Mesothelial cell of epicardium (in vitro differentiated cells): ENCODE measurements at places on chromosomes 6 and 20. TPM values are rescaled to one million over a fixed set of nuclear protein-coding genes. Genes with fewer than 3 reads are reported as not detected.

The OR2J2 gene
- total RNA-seq: not detected in 3 replicates

The KCNB1 gene
- total RNA-seq: 0.51 to 1.1 TPM (median 0.52 TPM) in 3 replicates

The SMPDL3A gene
- 55.2 to 58.9 TPM (median 57.3 TPM) in 3 replicates for total RNA-seq

The GTSF1L gene
- total RNA-seq: not detected in 3 replicates

The SLA2 gene
- 0.16 to 0.18 TPM (median 0.18 TPM) in 3 replicates for total RNA-seq

The CGA gene
- total RNA-seq: not detected in 3 replicates

- H3K36me3 ChIP-seq: no peaks in the 10 kb centered on the region
- H3K4me1 ChIP-seq: peaks cover 74% of the 10 kb centered on the region
- no peak for DNase-seq
- peak overlapping the region; percentile 98 for H3K27ac ChIP-seq
Observed at GRCh38 chr6:7145885-7146828, 38.4 kb downstream of the RREB1 start.

- no peak for DNase-seq
- H3K4me3 ChIP-seq: no peak overlapping the region
- peaks cover 9% of the 10 kb centered on the region for H3K27me3 ChIP-seq
- no peaks in the 10 kb centered on the region for H3K36me3 ChIP-seq
- no peak overlapping the region for H3K27ac ChIP-seq
Observed at GRCh38 chr20:41798930-41799502, 180.8 kb upstream of the CHD6 start.

- H3K27ac ChIP-seq: no peak overlapping the region
- peaks cover 28% of the 10 kb centered on the region for H3K4me1 ChIP-seq
- no peaks in the 10 kb centered on the region for H3K36me3 ChIP-seq
- H3K27me3 ChIP-seq: peaks cover 4% of the 10 kb centered on the region
- no peak overlapping the region for H3K4me3 ChIP-seq
Observed at GRCh38 chr6:34509782-34510181, 43.9 kb downstream of the PACSIN1 start.

DNA sequence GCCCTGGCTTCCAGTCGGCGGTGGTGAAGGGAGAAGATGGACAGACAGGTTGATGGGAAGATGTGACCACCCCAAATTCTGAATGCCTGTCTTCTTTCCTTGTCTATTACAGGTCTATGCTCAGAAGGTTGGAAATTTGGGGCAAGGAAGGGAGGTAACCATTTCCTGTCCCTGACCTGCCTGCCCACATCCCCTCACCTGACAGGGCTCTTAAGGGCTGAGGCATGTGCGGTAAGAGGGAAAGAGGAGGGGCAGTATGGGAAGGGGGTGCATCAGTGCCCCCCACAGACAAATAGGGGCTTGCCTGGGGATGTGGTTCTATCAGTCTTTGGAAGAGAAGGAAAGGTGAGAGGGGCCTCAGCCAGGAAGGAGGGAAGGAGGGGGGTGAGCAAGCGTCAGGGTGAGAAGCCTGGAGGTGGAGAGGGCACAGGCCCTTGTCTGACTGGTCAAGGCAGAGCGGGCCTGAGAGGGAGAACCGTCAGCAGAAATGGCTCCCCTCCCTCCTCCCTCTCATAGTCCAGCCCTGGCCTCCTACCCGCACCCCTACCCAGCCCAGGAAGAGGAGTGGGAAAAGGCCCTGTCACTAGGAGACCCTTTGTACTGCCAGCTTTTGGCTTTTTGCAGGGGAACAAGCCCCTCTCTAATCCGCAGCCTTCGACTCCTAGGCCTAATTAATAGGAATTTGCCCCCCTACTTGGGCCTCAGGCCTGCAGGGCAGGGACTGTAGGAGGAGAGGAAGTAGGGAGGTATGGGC is 104.4 kb upstream of the FOXP4 start:
- DNase-seq: no peak
- H3K36me3 ChIP-seq: no peaks in the 10 kb centered on the region
- no peak overlapping the region for H3K4me3 ChIP-seq

GRCh38 chr6:90026216-90026615 is 131.9 kb downstream of the GJA10 start:
- no peaks in the 10 kb centered on the region for H3K36me3 ChIP-seq
- no peak overlapping the region for H3K4me3 ChIP-seq
- no peaks in the 10 kb centered on the region for H3K27me3 ChIP-seq
- H3K27ac ChIP-seq: peak overlapping the region; percentile 80
- peaks cover 34% of the 10 kb centered on the region for H3K4me1 ChIP-seq

DNA sequence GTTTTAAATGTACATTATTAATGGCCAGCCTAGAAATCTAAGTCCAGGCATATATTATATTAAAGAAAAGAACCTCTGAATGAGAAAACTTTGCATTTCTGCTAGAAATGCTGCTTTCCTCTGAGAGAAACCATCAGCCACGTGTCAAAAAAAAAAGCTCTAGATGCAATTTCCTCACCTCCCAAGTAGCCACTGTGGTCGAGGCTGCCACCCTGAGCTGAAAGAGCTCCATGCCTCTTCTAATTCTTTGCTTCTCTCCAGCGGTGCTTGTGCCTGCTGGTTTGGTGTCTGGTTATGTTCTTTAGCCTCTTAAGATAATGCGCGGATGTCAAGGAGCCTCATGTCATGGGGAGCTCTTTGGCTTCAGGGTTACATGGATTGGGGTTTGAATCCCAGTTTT is 316.0 kb downstream of the TFAP2C start:
- peaks cover 14% of the 10 kb centered on the region for H3K27me3 ChIP-seq
- peaks cover 10% of the 10 kb centered on the region for H3K4me1 ChIP-seq
- H3K4me3 ChIP-seq: no peak overlapping the region
- no peaks in the 10 kb centered on the region for H3K36me3 ChIP-seq

- H3K27ac ChIP-seq: no peak overlapping the region
- peaks cover 23% of the 10 kb centered on the region for H3K4me1 ChIP-seq
- no peak overlapping the region for H3K4me3 ChIP-seq
- H3K27me3 ChIP-seq: no peaks in the 10 kb centered on the region
- no peak for DNase-seq
Observed at GRCh38 chr6:51511081-51511480, 576.3 kb downstream of the PKHD1 start.

DNA sequence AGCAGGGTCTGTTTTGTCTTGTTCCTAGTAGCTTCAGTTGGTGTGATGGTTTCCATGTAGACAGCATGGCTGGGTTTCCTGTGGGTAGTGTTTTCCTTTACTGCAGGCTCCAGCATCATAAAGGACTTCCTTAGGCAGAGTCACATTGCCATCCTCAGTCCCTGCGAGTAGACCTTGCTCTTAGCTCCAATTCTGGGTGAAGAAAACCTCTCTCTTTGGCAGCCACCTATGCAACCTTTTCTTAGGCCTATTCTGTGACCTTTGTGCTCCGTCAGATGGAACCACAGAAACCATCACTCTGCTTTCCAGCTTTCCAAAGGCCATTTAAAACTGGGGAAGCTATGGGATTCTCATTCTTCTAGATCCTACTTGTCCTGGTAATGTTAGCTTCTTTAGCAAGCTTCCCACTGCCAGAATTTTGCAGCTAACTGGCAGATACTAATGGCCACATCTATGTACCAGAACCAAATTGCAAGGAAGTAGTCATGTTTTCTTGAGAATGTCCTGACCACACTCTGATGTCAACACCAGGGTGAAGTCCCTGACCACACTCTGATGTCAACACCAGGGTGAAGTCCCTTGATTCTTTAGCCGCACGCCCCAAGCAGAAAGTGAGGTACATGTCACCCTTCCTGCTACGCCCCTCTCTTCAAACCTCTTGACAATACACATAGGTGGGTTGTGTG is 646.6 kb upstream of the HS3ST5 start:
- peaks cover 6% of the 10 kb centered on the region for H3K4me1 ChIP-seq
- H3K36me3 ChIP-seq: no peaks in the 10 kb centered on the region
- H3K27ac ChIP-seq: no peak overlapping the region
- H3K4me3 ChIP-seq: no peak overlapping the region

- no peak overlapping the region for H3K4me3 ChIP-seq
- no peaks in the 10 kb centered on the region for H3K36me3 ChIP-seq
- peaks cover 31% of the 10 kb centered on the region for H3K27me3 ChIP-seq
- no peak for DNase-seq
- H3K27ac ChIP-seq: no peak overlapping the region
- H3K4me1 ChIP-seq: peaks cover 8% of the 10 kb centered on the region
Observed at GRCh38 chr6:27768556-27768955, 143.6 kb downstream of the OR2B2 start.

DNA sequence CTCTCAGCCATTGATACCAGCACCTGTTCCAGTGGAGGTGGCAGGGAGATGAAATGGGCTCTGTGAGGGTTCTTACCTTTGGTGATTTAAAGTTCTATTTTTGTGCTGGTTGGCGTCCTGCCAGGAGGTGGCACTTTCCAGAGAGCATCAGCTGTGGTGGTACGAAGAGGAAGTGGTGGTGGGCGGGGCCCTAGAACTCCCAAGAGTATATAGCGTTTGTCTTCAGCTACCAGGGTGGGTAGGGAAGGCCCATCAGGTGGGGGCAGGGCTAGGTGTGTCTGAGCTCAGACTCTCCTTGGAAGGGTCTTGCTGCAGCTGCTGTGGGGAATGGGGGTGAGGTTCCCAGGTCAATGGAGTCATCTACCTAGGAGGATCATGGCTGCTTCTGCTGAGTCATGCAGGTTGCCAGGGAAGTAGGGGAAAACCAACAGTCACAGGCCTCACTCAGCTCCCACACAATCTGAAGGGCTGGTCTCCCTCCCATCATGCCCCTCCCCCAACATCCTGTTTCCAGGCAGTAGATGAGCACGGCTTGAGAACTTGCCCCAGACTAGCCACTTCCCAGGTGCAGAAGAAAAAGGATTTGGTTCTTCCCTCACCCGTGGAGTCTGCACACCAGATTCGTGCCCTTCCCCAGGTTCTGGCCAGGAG is 46.6 kb downstream of the MOXD1 start:
- H3K36me3 ChIP-seq: peaks cover 58% of the 10 kb centered on the region
- no peaks in the 10 kb centered on the region for H3K27me3 ChIP-seq
- no peak for DNase-seq
- H3K27ac ChIP-seq: no peak overlapping the region

DNA sequence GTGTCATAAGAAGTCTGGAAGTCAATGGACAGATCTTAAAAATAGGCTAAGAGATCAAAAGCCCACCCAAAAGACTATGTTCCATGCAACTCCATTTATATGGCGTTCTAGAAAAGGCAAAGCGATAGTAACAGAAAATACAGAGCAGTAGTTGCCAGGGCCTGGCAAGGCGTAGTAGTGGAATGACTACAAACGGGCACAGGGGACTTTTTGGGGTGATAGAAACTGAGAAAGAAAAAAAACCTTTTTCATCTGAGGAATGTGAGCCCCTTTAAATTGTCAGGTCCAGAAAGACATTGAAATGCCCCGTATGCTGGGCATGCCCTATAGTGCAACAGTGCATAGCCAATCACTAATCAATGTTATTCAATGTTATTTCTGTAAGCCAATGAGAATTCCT is 47.2 kb upstream of the FAM50B start:
- H3K27me3 ChIP-seq: no peaks in the 10 kb centered on the region
- peak overlapping the region; percentile 3 for H3K27ac ChIP-seq
- H3K36me3 ChIP-seq: no peaks in the 10 kb centered on the region
- no peak for DNase-seq

GRCh38 chr6:133610227-133610840 is 278.6 kb upstream of the TCF21 start:
- H3K27ac ChIP-seq: no peak overlapping the region
- H3K4me3 ChIP-seq: no peak overlapping the region
- peaks cover 1% of the 10 kb centered on the region for H3K27me3 ChIP-seq
- H3K4me1 ChIP-seq: peaks cover 14% of the 10 kb centered on the region
- H3K36me3 ChIP-seq: no peaks in the 10 kb centered on the region

DNA sequence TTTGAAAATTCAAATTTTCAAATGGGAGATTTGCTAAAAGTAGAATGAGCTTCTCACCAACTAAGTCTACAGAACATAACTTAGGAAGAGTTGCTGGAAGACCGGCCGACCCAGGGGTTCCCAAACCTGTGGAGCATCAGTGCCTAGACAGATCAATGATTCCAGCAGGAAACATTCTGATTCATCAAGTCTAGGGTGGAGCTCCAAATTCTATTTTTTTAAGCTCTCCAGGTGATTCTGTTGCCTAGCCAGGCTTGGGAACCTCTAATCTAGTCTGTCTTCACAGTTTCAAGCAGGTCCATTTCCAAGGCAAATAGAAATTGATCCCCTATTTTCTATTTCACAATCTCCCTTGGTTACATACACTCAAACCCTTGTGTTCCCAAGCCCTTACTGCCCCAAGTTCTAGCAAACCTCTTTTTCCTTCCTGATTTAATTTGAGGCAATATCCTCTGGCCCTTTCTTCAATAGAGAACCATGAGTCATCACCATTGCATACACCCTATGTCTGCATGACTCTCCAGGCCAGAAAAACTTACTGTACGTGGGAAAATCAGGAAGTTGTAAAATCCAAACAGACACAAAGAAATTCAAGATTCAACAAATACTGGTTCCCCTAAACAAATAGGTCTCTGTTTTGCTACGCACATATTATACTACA is 8.9 kb downstream of the ATXN1 start:
- no peak overlapping the region for H3K27ac ChIP-seq
- DNase-seq: no peak
- no peak overlapping the region for H3K4me3 ChIP-seq

DNA sequence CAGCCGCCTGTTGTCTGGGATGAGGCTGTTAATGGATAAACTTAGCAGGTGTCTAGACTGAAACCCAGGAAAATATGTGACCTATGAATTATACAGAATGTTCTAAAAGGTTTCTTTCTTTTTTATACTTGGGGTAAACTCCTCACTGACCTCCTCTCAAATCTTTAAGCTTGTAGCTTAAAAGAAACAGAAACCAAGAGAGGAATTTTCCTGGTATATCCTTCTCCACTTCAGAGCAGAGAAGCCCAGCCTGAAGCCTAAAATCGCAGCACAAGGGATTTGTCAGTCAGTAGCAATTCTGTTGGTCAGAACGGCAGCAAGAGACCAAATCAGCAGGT is 99.4 kb upstream of the RIPOR2 start:
- H3K27ac ChIP-seq: no peak overlapping the region
- H3K27me3 ChIP-seq: no peaks in the 10 kb centered on the region
- H3K4me1 ChIP-seq: peaks cover 3% of the 10 kb centered on the region
- no peak for DNase-seq
- H3K4me3 ChIP-seq: no peak overlapping the region

GRCh38 chr6:37985355-37985754 is 165.8 kb downstream of the ZFAND3 start:
- H3K4me3 ChIP-seq: no peak overlapping the region
- DNase-seq: no peak
- H3K27me3 ChIP-seq: no peaks in the 10 kb centered on the region
- H3K36me3 ChIP-seq: no peaks in the 10 kb centered on the region
- H3K4me1 ChIP-seq: peaks cover 38% of the 10 kb centered on the region
- H3K27ac ChIP-seq: no peak overlapping the region

- H3K4me3 ChIP-seq: no peak overlapping the region
- no peaks in the 10 kb centered on the region for H3K36me3 ChIP-seq
- H3K4me1 ChIP-seq: peaks cover 29% of the 10 kb centered on the region
- H3K27me3 ChIP-seq: no peaks in the 10 kb centered on the region
Observed at GRCh38 chr20:58173091-58173490, 55.4 kb downstream of the ANKRD60 start.
